ENCODE measurements at places on chromosomes 16 and 17.

GRCh38 chr17:55730808-55731207 lies 8.1 kb upstream of the TMEM100 start:
- DNase-seq = no peak

- DNase-seq = peak; percentile 3
These were observed 298.8 kb downstream of the ZFHX3 start for GRCh38 chr16:72749091-72749490.

DNA sequence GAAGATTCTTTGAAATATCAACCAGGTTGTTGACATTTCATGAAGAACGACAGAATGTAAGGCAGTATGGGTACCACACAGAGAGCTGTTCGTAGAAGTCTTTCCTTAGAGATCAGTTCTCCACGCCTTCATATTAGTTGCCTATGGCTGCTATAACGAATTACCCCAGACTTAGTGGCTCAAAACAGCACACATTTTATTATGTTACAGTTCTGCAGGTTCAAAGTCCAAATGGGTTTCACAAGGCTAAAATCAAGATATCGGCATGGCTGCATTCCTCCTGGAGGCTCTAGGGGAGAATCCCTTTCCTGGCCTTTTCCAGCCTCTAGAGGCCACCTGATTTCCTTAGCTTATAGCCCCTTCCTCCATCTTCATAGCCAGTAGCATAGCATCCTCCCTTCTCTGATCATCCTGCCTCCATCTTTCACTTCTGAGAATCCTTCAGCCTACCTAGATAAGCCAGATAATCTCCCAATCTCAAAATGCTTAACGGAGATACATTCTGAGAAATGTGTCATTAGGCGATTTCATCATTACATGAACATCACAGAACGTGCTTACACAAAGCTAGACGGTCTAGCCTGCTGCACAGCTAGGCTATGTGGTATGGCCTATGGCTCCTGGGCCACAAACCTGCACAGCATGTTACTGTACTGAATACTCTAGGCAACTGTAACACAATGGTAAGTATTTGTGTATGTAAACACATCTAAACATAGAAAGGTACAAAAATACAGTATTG lies 26.0 kb downstream of the ERCC4 start:
- DNase-seq = no peak

DNA sequence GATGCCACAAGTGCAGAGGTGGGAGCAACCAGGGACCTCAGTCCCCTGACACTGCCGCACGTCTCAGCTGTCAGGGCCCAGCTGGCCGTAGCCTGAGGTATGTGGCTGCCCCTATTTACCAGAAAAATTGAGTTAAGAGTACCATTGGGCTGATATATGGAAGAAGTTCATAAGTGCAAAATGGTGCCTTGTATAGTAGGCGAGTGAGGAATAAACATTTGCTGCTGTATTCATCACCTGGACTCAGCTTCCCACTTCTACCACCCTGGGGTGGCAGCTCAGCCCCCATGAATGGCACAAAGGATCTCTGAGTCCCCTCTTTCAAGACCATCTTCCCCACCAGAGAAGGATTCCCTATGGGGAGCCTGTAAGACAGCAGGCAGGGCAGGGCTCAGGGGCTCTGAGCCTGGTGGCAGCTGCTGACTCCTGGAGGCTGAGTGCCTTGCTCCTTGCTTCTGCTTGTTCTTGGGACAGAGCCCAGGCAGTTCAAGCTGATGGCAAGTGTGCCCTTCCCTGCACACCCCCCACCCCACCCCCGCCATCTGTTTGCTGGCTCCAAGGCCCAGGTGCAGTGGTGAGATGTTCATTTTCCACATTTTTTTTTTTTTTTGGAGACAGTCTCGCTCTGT lies 29.0 kb downstream of the TRPV2 start:
- no peak for DNase-seq

- DNase-seq = no peak
These were observed 14.5 kb downstream of the ABCA9 start for GRCh38 chr17:69046121-69046807.

DNA sequence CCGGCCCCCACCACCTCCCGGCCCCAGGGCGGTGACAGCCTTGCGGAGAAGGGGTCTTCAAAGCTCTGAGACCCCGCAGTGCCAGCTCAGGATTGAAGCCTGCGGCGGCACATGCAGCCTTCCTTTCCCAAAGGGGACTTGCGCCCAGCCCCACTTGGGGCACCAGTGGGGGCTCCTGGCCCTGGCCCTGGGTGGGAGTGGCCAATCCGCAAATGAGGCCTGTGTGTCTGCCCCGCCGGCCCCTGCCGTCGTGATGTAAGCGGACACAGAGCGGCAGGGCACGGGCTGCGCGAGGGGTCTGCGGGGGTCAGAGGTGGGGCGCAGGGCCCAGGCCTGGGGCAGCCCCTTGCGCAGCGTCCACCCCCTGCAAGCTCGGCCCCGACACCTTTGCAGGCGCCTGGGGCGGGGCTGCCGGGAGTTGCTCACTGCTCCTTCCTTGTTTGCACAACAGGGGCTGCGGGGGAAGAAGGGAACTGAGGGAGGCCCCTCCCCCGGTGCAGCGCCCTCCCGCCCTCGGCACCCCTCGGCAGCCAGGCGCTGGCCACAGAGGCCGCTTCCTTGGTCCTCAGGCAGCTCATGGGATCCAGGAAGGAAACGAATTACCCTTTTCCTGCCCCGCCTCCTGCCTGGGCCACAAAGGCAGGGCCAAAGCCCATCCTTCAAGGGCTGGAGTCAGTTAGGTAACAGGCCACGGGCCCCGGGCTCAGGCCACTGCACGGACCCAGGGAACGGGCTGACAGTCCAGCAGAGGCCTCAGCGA lies 2.9 kb downstream of the SLC16A3 start:
- peak; percentile 77 for DNase-seq

- DNase-seq = no peak
These were observed 44.5 kb downstream of the LITAF start for GRCh38 chr16:11542069-11542744.

- no peak for DNase-seq
These were observed 1.7 kb downstream of the YBX2 start for GRCh38 chr17:7292729-7293128.

DNA sequence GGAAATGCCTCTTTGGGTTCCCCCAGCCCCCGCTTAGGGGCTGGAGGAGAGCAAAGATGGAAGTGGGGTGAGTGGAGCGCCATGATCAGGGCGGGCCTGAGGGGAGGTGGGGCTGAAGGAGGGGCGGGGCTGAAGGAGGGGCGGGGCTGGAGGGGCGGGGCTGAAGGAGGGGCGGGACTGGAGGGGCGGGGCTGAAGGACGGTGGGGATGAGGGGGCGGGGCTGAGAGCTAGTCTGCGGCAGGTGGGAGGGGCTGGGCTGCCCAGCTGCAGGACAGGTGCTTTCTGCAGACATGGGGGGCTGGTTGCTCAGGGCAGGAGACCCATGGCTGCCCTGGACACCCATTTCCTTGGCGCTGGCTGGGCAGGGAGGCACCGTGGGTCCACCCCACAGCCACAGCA lies 39.1 kb upstream of the PABPN1L start:
- DNase-seq = no peak

DNA sequence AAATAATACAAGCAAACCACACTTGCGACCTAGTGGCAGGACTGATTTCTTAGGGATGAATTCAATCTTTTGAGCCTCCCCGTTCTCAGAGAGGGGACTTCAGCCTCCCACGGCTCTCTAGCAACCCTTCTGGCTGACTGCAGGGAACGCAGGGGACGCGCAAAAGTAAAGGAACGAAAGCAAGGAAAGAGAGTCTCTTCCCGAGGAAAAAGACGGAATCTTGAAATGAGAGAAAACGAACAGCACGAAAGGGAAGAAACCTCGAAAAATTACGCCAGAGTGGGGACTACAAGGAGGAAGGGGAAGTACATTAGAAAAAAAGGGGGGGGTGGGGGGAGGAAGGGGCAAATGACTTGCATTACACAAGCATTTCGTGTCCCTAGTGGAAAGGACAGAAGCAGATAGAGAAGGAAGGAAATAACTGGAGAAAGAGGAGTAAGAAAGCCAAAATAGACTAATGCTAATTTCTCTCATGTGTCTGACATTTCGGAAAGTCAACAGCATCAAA lies 1.2 kb downstream of the GRB2 start:
- peak; percentile 97 for DNase-seq

DNA sequence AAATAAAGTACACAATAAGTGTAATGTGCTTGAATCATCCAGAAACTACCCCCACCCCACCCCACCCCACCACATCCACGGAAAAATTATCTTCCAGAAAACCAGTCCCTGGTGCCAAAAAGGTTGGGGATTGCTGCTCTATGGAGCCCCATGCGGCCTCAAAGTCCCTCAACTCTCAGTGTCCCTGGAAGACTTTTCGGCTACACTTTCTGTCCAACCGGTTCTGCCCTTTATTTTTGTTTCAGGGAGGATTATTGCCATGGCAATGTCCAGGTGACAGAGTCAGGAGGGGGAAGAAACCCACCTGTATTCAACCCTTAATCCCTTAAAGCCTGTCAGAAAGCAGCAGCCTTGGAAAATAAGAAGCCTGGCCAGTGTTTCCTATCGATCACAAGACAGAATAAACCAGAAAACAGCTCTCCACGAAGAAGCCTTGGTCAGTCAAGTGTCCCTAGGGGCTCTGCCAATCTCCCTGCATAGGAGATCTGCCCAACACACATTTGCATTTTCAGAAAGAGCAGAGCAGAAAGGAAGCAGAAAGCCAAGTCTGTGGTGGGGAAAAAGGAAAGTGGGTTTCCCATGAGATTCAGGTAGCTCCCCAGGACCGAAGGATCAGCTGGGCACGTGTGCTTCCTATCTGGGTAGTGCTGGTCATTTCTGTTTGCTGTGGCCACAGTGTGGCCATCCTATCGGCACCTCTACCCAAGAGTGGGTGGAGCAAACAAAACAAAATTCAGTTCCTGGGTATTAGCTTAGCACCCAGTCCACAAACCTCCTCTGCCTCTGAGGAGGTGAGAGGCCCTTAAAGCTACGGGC lies 342.7 kb downstream of the SOX9 start:
- DNase-seq = no peak

DNA sequence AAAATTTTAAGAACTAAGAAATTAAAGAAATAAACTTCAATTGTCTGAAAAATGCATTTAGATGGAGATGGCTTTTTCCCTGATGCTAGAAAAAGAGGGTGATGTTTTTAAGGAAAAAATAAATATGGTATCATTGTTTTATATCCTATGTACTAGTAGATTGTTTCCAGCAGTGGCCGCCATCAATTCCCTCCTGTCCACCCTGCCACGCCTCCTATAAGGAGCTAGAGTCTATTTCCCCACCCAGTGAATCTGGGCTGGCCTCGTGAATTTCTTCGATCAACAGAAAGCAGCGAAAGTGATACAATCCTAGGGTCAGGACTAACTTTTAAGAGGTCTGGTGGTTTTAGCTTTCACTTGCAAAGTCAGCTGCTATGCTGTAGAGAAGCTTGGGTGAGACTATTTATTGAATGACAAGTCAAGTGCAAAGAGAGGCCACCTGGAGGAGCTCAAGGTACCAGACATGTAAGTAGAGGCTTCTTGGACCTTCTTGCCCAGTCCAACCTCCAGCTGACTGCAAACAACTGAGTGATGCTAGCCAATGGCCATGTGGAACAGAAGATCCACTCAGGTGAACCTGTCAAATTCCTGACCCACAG lies 80.9 kb upstream of the MTMR4 start:
- DNase-seq = no peak

DNA sequence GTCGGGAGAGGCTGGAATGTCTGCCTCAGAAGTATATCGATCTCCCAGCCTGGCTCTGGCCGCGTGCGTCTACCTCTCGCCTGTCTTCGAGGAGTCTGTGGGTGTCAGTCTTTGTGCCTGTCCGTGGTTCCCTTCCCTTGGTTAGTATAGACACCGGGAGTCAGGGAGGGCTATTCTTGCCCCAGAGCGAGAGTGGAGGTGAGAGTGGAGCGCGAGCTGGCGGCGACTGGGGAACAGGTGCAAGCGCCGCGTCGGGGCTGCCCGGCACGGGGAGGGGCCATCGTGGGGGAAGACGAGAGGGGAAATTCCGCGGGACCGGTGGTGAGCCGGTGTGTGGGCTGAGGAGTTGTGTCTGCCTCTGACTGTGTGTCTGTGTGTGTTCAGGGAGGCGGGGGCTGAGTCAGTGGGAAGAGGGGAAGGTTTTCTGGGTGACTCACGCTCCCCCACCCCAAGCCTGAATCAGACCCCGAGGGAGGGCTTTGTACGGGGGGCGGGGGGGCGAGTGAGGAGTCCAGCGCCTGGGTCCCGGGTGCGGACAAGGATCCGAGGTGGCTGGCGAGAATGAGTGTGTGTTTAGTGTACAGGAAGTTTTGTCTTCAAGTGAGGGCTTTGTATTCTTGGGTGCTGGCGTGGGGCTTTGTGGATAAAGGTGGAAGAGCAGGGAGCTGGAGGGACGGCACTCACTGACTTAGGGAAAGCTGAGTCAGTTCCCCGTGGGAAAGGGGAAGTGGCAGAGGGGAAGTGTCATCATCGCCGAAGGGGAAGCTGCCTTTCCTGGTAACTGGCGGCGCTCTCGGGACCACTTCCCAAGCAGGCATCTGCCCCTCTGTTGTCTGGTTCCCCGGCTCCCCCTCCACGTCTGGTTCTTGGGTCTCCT lies 8.6 kb downstream of the KDM6B start:
- peak; percentile 99 for DNase-seq

DNA sequence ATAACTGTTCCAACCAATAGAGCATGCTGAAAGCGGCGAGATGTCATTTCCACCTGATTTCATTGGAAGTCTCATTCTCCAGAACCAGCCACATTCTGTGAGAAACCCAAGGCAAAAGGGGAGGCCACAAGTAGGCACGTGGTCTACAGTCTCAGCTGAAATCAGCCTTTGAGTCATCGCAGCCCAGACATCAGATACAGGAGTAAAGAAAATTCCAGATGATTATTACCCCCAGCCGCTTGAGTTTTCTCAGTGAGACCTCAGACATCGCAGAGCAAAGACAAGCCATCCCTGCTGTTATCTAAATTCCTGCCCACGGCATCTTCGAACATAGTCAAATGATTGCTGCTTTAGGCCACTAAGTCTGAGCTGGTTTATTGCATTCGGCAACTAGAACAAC lies 23.1 kb downstream of the STAT3 start:
- peak; percentile 43 for DNase-seq

GRCh38 chr16:8752706-8753105 lies 44.7 kb downstream of the TMEM186 start:
- no peak for DNase-seq

DNA sequence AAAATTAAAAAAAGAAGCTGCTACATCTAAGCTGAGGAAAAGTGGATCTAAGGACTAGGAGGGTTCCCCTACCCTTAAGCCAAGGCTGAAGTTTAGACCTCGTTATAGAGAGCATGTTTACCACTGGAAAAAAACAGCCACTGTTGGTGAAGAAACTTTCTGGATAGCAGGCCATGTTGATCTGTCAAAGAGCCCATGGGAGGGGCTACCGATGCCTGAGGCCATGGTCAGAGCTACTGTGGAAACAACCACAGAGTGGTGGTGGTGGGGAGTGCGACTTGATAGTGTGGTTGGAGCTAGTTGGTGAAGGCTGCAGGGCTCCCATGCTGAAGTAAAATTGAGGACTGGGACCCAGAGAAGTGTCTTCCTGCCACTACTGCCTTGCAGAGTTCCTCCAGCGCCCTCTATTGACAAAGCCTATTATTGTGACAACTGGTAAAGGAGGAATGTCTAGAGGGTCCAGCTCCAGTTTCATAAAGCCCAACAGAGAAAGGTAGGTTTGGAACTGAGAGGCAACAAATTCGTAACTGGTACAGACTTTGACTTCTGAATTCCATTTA lies 12.7 kb upstream of the FAM20A start:
- DNase-seq = peak; percentile 66

- no peak for DNase-seq
These were observed 132.9 kb upstream of the FOXF1 start for GRCh38 chr16:86377251-86378022.

Measured in inflammatory macrophage treated with lipopolysaccharide for 1 hour (primary cell).